ENCODE measurements at places on chromosomes 2 and 18.

- no peak for DNase-seq
Observed at GRCh38 chr18:79765491-79766245, 32.1 kb upstream of the KCNG2 start.

- no peak for DNase-seq
Observed at GRCh38 chr2:156810094-156810493, 373.9 kb downstream of the GPD2 start.

DNA sequence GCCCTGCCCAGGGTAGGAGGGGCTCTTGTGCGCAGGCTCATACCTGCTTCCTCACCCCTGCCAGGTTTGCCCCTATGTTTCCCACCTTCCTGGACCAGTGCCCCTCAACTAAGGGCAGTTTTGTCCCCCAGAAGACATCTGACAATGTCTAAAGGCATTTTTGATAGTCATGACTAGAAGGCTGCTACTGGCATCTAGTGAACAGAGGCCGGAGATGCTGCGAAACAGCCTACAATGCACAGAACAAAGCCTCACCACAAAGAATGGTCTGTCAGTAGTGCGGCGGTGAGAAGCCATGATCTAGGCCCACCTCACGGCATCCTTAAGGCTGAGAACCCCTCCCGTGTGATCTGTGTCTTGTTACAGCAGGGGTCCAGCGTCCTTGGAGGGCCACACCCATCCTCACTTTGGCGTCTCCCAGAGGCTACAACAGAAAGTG lies 96.0 kb downstream of the TMEM17 start:
- no peak for DNase-seq

- no peak for DNase-seq
Observed at GRCh38 chr2:234289834-234290590, 206.9 kb downstream of the ARL4C start.

- DNase-seq: no peak
Observed at GRCh38 chr2:176872406-176872805, 340.2 kb upstream of the HNRNPA3 start.
